H1 (cell line): ENCODE measurements at places on chromosomes 13 and 19.

- H3K4me3 ChIP-seq: no peak overlapping the region
- no peaks in the 10 kb centered on the region for H3K36me3 ChIP-seq
- H3K27me3 ChIP-seq: no peaks in the 10 kb centered on the region
- no peak for DNase-seq
- no peak overlapping the region for H3K27ac ChIP-seq
Measured at GRCh38 chr19:9741476-9742171, 26.9 kb downstream of the ZNF846 start.

- H3K27me3 ChIP-seq: no peaks in the 10 kb centered on the region
- H3K4me1 ChIP-seq: no peaks in the 10 kb centered on the region
- no peak overlapping the region for H3K4me3 ChIP-seq
- no peak for DNase-seq
Measured at GRCh38 chr13:98246538-98247172, 69.6 kb upstream of the RNF113B start.

DNA sequence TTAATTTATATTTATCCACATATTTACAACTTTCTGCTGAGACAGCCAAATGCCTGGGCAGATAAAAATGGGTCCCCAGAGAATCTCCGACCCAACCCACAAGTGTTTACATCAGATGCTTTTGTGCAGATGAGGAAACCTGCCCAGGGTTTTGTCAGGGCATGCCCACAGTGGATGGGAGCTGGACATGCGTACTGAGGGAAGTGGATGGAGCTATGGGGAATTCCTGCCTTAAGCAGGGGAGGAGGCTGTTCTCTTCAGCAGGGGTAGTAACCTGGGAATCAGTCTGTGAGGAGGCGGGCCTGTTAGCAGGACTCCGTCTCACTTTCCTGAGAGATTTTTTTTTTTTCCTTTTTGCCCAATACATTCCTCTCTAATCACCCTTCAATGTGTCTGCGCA, 122.9 kb downstream of the RFC3 start:
- peaks cover 3% of the 10 kb centered on the region; the same call in 1 of the 2 replicates for H3K36me3 ChIP-seq
- H3K27ac ChIP-seq: no peak overlapping the region
- H3K27me3 ChIP-seq: no peaks in the 10 kb centered on the region
- DNase-seq: no peak
- H3K4me3 ChIP-seq: no peak overlapping the region
- H3K4me1 ChIP-seq: peaks cover 13% of the 10 kb centered on the region

DNA sequence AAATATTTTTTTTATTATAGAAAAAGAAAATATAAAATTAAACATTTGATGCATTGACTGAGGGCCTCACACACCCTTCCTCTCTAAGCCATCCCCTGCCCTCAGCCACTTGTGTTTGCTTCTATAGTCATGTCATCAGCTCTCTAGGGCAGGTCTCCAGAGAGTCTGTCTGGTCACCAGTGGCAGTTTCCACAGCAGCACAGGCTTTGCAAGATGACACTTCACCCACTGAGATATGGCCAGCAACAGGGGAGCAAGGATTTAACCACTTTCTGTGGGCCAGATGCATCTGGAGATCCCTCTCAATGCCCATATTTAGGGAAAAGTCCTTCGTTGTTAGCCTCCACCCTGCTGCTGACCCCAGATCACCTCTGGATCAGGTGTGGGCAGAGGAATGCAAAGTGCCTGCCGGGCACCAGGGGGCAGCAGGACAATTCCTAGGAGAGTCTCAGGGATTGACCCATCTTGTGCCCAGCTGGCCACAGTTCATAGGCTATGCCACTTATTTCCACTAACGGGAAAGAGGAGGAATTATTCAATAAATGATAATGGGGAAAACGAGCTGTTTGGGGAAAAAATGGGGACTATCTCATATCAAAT, 4.8 kb downstream of the ABCC4 start:
- H3K4me3 ChIP-seq: no peak overlapping the region
- H3K4me1 ChIP-seq: no peaks in the 10 kb centered on the region; the same call in none of the 2 replicates
- H3K36me3 ChIP-seq: no peaks in the 10 kb centered on the region
- no peak for DNase-seq
- no peak overlapping the region for H3K27ac ChIP-seq

GRCh38 chr13:113537205-113537604, 46.7 kb upstream of the DCUN1D2 start:
- H3K4me1 ChIP-seq: peaks cover 4% of the 10 kb centered on the region; the same call in 1 of the 2 replicates
- H3K27me3 ChIP-seq: no peaks in the 10 kb centered on the region

GRCh38 chr19:57800696-57801095, 14.0 kb downstream of the ZNF552 start:
- no peak overlapping the region for H3K27ac ChIP-seq
- H3K4me1 ChIP-seq: peaks cover 6% of the 10 kb centered on the region
- no peak for DNase-seq
